ENCODE measurements at places on chromosomes 3 and 15.

GRCh38 chr3:10332481-10333348, 11.8 kb upstream of the SEC13 start:
- DNase-seq: no peak

DNA sequence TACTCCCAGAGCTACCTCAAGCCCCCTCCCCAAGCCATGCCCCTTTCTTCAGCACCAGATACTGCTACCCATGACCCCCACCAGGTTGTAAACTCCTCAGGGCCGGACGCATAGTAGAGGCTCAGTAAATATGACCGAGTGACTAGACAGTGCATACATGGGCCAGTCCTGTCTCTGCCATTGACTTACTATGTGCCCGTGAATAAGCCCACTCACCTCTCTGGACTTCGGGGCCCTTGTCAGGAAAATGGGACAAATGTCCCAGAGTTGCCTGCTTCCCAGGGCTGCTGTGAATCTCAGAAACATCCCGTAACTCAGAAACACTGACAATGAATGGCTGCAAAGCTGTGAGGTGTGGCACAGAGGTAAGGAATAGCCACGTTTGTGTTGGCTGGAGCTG, 48.2 kb upstream of the FGD5 start:
- no peak for DNase-seq

GRCh38 chr3:62175161-62175560, 198.2 kb downstream of the FEZF2 start:
- no peak for DNase-seq

- no peak for DNase-seq
These were observed 103.7 kb downstream of the MEIS2 start for GRCh38 chr15:36996538-36997181.

DNA sequence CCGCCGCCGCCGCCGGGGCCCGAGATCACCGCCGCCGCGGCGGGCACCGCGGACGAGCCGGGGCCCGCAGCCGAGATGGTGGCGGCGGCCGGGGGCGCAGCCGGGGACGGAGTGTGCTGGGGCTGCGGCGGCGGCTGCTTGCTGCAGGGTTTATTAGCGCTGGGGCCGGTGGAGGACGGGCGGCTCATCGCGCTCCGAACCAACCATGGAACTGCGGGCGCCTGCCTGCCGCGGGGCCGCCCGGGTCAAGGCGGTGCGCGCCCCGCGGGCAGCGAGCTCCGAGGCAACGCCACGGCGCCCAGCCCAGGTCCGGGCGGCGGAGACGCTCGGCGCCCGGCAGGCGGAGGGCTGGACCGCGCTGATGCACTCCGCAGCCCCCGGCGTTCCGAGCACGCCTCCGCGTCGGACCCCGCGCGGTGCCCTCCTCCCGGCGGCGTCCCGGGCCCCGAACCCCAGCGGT, 277 bp downstream of the SIAH2 start:
- no peak for DNase-seq

GRCh38 chr15:53527996-53528395, 231.5 kb downstream of the WDR72 start:
- DNase-seq: no peak

- no peak for DNase-seq
These were observed 2.9 kb upstream of the NOX5 start for GRCh38 chr15:69011641-69012040.

DNA sequence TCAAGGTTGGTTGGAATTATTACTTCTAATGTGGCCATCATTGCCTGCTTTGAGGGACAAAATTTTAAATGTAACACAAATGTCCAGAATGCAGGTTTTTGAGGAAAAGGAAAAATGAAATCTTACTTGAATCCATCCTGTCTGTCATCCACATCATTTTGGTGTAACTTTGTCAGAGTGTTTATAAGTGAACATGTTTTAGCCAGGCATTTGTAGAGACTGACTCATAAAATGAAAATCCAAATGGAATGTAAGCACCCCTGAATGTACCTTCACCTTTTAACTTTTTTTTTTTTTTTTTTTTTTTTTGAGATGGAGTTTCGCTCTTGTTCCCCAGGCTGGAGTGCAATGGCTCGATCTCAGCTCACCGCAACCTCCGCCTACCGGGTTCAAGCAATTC, 141.8 kb upstream of the BNIP2 start:
- DNase-seq: no peak

GRCh38 chr3:177441813-177442646, 244.7 kb upstream of the TBL1XR1 start:
- DNase-seq: no peak

DNA sequence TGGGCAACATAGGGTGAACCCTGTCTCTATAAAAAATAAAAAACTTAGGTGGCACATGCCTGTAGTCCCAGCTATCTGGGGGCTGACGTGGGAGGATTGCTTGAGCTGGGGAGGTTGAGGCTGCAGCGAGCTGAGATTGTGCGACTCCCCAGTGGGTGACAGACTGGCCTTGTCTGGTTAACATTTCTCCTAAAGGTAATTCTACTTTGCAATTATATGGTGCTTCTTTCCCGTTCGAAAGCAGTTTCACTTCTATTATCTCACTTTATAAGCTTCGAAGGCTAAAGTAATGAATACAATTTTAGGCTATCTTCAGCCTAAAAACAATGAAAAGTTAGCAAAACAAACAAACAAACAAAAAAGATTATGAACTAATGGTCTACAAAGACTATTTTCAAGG, 35.3 kb downstream of the COMMD2 start:
- DNase-seq: no peak

GRCh38 chr3:195394024-195394423, 48.8 kb downstream of the ACAP2 start:
- DNase-seq: no peak

- DNase-seq: no peak
These were observed 69.5 kb downstream of the KLF15 start for GRCh38 chr3:126287536-126288241.

DNA sequence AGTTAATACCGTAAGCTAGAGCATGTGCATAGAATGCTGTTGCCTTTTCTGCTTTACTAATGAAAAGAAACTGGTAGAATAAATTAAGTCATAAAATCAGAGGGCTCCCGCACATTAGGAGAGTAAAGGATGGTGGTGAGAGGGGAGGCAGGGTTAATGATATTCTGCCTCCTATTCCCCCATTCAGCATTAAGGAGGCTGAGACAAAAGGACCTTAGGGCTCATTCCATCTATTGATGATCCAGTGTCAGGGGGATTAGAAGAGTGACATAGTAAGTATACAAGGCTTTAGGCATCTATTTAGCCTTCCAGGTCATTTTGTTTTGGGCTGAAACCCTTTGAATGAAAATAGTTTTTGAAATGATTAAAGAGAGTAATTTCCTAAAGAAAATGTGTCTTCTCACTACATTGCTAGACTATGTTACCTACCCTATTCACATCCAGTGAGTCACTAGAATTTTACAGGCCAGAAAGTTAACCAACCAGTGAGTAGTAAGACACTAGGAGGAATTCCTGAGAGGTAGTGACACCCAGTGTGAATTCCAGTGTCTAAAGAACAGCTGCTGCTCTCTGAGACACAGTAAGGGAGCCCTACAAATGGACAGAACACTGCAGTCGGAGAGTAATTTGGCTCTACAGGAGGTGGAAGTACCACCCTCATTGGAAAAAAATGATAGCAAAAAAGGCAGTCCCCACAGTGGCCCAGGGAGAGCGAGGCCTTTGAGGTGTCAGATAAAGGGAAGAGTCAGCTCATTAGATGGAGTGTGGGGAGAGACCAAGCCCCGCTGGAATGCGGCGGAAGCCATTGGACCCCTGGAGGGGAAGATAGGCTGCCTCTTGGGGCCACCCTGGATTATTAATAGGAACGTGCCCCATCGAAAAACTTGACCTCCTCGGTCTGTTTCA, 67.6 kb downstream of the TUSC7 start:
- DNase-seq: no peak

DNA sequence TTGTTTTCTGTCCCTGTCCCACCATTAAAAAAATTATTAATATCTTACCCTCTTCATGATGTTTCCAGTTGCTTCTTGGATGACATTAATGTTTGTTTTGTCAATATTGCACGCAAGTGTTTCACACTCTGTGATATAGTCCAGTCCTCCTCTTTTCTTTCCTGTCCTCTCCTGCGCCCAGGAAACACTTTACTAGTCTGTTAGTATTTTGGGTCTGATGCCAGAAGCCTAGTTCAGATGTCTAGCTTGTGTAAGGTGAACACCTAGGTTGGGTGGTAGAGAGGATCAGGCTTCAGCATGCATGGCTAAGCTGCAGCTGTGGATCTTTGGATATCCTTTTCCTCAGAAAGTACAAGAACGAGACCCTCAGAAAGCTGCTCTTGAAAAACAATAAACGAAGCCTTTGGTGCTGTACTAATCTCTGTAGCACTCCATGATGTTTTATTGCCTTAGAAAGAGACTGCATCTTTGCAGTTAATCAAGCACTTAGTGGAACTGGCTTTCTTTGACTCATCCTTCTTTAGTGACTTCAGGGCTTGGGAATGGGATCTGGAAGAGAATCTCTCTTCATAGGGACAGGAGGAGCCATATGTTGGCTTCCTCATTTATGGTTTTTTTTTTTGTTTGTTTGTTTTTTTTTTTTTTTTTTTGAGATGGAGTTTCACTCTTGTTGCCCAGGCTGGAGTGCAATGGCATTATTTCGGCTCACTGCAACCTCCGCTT, 253.4 kb downstream of the LPP start:
- no peak for DNase-seq

DNA sequence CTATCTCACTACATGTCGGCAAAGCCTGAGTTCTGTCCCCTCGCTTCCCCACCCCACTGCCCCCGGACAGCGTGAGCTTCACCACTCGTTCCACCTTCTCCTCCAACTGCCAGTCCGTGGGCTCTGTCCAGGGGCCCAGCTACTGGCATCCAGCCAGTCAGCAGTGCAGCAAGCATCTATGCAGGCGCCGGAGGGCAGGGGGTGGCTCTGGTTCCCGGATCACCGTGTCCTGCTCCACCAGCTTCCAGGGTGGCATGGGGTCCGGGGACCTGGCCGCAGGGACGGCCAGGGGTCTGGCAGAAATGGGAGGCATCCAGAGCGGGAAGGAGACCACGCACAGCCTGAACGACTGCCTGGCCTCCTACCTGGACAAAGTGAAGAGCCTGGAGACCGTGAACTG, 20.4 kb downstream of the CMTM8 start:
- DNase-seq: no peak

GRCh38 chr3:63561879-63562278, 90.6 kb upstream of the SNTN start:
- DNase-seq: no peak

DNA sequence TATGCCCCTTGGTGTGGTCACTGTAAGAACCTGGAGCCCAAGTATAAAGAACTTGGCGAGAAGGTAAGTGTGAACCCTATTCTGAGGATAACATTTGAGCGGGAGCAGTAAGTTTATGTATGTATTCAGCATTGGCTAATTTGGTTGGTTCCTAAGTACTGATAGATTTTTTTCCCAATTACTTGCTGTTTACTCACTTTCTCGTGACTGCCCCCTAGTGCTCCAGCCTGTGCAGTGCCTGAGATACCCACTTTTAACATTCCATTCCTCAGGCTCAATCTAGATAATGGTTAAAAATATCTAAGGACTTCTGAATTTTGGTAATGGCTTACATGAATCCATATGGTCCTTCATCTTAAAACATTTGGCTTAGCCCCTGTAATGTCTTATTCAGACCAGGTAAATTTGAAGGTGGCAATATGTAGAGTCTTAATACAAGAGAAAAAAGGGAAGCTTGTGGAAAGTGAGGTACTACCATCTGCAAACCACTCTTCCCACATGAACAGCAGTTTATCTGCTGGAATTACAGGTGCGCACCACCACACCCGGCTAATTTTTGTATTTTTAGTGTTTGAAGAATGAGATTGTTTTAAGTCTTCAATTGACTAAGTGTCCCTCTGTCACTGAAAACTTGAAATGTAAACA, 7.1 kb downstream of the ELL3 start:
- DNase-seq: no peak

- no peak for DNase-seq
These were observed 19.6 kb upstream of the DGKG start for GRCh38 chr3:186381424-186382216.

DNA sequence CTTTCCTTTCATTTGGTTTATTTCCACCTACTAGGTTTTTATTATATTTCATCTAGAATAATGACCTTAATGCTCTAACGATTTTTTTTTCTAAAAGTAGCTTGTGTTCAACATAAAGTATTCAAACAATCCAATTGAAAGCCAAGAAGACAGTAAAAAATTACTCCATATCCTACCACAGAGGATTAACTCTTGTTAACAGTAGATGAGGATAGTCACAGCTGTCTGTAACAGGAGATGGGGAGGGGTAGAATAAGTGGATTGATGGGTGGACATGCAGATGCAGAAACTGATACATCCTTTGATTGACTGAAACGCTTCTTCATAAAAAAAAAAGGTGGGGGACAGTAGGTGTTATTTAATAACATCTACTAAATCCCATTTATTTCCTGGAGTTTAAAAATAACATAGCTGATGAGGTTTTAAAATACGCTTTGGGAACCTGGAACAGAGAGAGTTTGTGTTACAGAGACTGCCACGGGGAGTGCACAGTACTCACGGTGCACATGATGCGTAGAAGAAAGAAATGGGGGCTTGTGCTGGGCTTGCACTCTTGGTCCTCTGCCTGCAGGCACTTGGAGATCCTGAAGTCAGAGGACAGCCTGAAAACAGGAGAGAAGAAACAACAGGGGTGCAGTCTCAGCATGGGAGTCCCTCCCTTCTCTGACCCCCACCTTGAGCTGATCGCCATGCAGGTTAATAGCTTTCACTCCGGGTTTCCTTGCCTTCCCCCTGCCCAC, 226.7 kb downstream of the THSD4 start:
- DNase-seq: no peak

DNA sequence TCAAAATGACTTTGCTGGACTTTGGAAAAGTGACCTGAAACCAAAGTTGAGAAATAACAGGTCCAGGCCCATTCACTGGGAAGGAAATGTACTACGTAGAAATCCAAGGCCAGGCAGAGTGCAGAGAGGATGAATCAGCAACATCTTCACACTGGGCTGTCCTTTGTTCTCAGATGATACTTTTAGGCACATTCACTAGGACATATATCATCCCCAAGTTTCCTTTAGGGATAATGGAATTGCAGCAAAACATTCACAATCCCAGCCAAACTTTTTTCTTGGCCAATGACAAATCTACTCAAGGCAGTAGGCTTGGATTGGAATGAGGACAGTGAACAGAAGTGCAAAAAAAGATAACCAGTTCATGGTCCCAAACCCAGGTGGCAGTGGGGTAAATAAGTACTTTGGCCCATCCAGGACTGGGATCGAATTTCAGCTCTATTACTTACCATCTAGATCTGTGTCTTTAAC, 75.1 kb downstream of the CLDN11 start:
- no peak for DNase-seq

DNA sequence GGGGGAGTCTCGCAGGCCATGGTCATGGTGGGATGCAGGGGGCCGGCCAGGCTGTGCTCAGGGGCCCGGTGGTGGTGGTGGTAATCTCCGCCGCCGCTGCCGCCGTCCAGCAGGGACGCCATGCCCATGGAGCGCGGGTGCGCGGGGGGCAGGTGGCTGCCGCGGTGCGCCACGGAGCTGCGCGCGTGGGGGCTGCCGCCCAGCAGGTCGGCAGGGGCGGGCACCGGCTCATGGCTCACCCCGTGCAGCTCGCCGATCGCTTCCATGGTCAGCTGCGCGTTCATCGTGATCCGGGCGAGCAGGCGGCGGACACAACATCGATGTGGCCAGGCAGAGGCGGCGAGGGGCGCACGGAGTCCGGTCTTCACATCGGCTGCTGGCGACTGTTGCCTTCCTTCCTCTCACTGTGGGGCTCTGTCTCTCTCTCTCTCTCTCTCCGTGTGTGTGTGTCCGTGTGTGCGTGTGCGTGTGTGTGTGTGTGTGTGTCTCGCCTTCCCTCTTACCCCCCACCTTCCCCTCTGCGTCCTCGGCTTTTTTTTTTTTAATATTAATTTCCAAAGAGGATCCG, 451 bp downstream of the ONECUT1 start:
- no peak for DNase-seq
